Body of pancreas (tissue), 4 donors: ENCODE measurements at places on chromosomes 1 and 21.

- DNase-seq: no peak
These were observed 179.2 kb upstream of the TMEM51 start for GRCh38 chr1:14974361-14974760.

DNA sequence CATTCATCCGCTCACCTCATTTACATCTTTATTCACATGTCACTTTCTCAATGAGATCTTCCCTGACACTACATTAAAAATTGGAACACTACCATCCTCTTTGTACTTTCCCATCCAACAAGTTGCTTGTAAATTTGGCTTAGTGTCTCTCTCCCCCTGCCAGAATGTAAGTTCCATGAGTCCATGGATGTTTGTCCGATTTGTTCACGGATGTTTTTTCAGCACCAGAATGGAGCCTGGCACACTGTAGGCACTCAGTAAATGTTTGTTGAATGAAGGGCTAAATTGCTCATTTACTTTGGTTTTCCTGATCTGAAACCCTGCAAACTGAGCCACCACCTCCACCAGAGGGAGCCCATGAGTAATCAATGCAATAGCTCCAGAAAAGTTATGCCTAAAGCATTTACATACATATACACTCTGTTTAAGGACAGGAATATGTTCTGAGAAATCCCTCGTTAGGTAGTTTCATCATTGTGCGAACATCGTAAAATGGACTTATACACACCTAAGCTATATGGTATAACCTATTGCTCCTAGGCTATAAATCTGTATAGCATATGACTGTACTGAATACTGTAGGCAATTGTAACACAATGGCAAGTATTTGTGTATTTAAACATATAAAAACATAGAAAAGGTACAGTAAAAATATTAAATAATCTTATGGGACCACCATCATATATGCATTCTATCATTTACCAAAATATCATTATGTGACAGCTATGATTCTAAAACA, 2.8 kb upstream of the EYA3 start:
- peak; percentile 86 for DNase-seq

DNA sequence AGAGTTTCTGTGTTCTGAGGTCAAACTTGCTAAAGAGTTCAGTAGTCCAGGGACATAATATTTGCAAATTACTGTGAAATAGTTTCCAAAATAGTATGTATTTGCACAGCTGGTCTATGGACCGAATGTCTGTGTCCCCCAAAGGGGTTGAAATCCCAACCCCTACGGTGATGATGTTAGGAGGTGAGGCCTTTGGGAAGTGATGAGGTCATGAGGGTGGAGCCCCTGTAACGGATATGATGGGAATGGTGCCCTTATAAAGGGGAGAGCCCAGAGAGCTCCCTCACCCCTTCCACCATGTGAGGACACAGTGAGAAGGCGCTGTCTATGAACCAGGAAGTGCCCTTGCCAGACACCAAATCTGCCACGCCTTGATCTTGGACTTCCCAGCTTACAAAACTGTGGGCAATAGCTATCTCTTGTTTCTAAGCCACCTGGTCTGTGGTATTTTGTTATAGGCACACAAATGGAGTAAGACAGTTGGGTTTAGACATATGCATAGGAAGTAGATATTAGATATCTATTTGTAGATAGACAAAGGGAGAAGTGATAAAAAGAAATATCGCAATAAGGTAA, 21.7 kb downstream of the RNF187 start:
- no peak for DNase-seq

GRCh38 chr1:87437663-87438295, 109.1 kb downstream of the LMO4 start:
- DNase-seq: no peak

DNA sequence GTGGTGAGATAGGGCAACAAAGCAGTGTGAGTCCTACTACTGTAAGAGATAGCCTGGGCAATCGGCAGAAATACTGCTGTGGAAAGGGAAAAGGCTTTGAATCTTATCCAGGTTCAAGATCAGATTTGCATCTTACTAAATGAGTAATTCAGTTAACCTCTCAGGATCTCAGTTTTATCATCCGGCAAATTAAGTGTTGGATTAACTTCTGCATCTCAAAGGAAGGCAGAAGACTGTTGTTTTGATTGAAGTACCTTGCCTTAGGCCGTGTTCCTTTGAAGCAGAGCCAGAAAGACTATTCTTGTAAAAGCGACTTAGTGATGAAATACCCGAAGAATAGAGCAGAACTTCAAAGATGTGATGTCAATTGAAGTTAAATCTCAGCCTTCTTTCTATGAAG, 612.9 kb upstream of the USP24 start:
- DNase-seq: no peak
